ENCODE measurements at places on chromosomes 12 and 14.

GRCh38 chr14:102437997-102438915 is 71.3 kb downstream of the ANKRD9 start:
- DNase-seq = peak; percentile 60

DNA sequence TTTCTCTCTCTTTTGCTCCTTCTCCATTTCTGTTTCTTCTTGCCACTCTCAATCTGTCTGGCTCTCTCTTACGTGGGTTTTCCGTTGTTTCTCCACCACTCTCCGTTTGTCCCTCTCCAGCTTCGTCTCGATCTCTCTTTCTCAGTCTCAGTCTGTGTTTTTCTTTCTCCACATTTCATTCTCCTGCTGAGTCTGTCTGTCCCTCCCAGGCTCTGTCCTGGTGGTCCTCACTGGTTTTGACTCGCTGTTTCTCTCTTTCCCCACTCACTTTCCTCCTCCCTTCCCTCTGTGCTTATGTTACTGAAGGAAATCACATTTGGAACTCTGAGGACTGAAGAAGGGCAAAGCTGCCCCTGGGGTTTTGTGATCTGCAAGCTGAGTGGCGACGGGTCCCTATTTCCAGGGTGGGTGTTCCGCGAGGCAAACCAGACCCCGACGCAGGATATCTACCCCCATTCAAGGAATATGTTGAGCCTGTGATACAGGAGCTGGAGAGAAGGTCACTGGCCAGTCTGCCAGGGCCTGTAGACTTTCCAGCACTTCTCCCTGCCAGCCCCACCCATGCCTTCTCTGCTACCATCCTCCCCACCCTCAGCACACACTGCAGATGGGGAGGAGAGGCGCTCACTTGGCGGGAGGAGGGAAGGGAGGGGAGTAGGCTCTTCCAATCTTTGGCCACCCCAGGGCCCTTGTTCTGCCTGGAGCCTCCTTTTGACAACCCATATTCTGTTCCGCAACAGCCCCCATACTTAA is 102.7 kb upstream of the MAP1LC3B2 start:
- DNase-seq = no peak

GRCh38 chr12:43113616-43114015 is 438.4 kb downstream of the ADAMTS20 start:
- no peak for DNase-seq

- no peak for DNase-seq
These were observed 123.8 kb downstream of the KCNH5 start for GRCh38 chr14:62921466-62921865.

GRCh38 chr14:35405304-35405996 is 901 bp upstream of the NFKBIA start:
- no peak for DNase-seq

DNA sequence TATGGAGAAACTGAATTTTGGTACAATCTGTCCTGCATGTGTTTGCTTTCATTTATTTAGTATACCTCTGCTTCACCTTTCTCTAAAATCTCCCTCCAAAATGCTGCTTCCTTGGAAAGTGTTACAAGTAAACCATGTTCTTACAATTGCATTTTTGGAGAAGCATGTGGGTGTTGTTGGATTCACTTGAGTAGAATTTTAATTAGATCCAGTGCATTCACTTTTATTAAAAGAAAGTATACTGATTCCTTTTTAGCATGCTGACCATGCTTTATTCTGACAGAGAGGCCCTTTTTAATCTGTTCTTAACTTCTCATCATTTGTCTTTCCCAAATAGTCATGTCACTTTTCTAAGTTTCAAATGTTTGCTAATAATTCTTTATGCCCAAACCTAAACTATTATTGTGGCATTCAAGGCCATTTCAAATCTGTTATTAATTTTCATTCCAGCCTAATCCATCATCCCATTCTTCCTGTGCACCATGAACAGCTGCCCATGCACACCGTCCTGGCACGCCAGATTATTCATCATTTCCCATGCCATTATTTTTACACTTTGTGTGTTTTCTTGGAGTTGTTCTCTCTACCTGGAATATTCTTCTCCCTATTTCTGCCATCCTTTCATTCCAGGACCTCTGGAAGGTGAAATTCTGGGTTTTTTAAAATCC is 90.7 kb downstream of the METTL25 start:
- no peak for DNase-seq

DNA sequence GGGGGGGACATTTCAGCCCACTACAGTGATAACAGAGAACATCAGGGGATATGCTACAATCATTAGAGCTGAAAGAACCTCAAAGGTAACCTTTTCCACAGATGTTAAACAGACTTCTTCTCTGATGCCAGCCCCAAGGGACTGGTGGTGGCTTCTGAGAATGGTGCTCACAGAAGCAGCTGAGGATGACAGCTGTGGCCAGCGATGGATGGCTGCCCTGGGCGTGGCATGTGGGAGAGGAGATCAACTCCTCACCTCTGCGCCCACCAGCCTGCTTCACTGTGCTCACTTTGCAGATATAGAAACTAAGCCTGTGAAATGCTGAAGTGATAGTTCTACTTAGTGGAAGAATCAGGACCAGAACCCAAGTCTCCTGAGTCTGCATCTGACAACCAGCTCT is 33.0 kb downstream of the FOXN3 start:
- DNase-seq = no peak

DNA sequence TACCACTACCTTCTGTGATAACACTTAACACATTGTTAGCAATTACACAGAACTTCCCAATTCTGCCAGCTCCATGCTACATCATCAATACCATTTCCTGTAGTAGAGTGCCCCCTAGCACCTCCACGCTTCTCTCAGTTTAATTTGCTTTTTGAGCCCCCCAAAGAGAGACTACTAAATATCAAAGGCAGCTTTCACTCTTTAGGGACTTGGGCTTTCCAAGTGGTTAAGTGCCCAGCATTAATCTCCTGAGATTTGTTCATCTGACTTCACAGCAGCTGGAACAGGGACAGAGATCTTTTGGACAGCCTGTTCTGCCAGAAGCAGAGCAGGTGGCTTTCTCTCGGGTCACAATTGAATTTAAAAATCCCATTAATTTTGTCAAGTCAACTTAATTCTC is 954.9 kb downstream of the DIO2 start:
- DNase-seq = peak; percentile 44

GRCh38 chr12:87020071-87020470 is 763.9 kb upstream of the MGAT4C start:
- no peak for DNase-seq

- DNase-seq = no peak
These were observed 5.4 kb upstream of the NT5DC3 start for GRCh38 chr12:103846415-103846814.

DNA sequence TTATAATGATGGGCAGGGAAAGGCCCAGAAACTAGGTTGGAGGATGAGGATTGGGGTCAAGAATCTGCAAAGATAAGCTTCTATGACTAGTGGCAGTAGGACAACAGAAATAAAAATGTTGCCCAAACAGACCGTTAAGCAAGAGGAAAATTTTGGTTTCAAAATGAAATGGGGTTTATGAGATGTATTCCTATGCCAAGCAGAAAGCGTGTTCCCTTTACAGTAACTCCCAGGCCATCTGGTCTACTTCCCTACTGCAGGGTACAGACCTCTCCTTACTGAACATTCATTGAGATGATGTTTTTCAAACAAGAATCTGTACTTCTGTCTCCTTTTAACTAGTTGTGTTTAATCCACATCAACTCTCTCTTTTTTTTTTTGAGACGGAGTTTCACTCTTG is 20.4 kb upstream of the TMEM229B start:
- DNase-seq = no peak

DNA sequence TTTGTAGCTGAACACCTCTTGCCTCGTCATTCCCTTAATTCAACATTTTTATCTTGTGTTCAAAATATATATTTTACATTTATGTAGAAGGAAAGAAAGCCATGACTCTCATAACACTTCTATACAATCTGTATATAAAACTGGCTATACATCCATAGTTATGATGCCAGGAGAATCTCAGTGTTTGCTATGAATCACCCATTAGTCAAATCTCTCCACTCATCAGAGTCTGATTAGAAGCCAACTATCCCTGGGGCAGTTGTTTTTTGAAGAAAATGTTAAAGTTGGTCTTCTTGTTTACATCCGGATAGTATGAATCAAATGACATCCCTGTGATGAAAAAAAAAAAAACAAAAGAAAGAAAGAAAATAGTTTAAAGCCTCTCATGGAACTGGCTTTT is 503.9 kb downstream of the NELL2 start:
- no peak for DNase-seq

DNA sequence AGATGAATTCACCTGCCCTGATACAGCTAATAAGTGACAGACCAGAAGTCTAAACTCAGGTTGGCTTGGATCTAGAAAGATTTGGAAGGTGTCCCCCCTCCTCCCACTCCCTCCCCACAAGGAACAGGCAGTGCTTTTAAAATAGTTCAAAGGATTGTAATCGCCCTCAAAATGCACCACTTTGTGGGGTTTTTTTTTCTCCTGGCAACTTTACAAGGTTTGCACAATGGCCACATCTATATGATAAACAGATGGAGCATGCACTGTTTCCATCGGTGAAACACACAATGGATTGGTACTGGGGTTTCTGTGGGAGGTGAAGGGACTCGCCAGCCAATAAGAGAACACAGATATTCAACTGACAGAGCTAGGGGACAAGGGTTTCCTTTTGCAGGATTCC is 137.4 kb downstream of the LLPH start:
- no peak for DNase-seq

GRCh38 chr14:59280961-59281360 is 92.5 kb downstream of the DAAM1 start:
- DNase-seq = no peak

DNA sequence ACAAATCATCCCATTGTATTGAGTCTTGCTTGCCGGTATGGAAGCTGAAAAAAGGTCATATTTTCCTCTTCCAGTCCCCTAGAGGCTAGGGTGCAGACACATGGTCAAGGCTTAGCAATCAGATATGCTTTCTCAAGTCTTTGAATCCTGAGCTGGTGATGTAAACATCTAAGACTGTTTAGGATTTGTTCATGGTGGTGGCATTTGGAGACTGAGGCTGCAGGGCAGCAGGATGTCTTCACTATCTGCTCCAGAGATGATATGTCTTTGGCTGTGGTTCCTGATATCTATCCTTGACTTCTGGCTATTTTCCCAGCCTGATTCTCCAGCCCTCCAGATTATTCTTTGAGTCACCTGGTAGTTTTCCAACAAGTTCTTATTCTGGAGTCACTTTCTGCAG is 50.5 kb upstream of the DACT1 start:
- no peak for DNase-seq

DNA sequence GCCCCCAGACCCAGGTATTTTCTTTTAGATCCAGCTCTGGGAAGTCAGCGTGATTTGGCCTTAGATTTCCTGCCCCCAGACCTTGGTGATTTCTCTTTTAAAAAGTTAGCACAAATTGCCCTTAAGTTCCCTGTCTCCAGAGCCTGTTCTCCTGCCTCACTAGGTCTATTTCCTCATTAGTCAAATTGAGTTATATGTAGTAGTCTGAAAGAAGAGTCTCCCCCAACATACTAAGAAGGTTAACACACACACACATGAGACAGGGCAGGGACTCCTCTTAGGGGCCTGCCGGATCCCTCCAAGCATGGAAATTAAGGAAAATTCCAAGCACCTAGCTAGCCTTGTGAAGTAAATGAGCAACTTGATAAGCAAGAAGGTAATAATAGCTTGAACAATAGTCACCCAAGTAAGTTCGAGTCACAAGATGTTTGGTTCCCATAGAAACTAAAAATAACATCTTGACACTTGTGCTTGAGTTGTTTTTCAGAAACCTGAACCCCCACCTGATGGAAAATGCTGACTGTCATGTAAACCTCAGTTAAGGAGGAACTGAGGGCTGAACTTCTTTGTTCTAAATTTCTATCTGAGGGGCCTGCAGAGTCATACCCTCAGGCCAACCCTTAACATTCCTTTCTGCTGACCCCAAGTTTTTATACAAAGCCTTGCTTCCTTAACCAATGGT is 51.6 kb downstream of the CAND1 start:
- no peak for DNase-seq

DNA sequence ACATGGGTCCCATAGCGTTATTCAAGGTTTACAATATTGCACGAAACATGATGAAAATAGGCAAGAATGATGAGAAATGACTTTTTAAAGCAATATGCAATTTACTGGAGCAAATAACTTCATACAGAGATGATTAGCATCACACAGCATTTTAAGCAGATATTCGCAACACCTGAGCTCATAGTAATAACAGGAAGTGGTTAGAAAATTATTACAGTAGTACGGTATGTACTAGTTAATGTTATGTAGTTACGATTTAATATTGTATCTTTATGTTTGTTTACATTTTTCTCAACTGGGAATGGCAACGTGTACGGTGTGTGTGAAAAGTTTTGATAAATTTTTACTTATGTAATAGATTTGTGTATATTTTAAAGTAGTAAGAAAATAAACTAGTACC is 102.6 kb downstream of the OSBPL8 start:
- DNase-seq = no peak

GRCh38 chr14:96631621-96632362 is 129.6 kb downstream of the PAPOLA start:
- DNase-seq = no peak

DNA sequence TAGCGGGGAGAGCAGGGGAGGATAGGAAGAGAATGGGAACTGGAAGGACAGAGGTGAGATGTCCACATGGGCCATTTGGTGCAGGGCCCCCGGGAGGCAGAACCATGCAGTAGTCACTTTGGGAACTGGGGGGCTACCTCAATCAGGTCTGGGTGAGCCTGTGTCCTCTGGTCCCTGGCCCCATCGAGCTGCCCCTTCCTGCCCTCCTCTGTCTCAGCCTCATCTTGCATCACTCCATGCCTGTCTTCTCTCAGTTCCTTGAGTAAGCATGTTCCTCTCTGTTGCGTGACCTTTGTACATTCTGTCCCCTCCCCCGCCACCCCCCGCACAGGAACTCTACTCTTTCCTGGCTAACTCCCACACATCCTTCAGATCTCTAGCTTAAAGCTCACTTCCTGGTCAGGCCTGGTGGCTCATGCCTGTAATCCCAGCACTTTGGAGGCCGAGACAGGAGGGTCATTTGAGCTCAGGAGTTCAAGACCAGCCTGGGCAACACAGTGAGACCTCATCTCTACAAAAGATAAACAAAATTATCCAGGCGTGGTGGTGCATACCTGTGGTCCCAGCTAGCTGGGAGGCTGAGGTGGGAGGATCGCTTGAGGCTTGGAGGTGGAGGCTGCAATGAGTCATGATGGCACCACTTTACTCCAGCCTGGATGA is 23.2 kb downstream of the FOS start:
- no peak for DNase-seq

- DNase-seq = no peak
These were observed 3.1 kb downstream of the PFKM start for GRCh38 chr12:48122065-48122834.

DNA sequence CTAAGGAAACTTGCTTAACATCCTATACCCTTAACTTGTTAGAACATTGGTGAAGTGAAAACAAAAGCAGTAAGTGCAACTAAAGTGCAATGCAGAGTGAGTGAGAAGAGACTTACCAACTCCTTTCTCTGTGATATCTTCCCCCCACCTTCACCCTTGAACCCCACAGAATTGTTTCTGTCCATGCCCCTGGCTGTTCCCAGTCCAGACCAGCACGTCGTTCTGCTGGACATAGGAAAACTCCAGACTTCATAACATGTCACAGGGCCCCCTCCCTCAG is 91.9 kb downstream of the DAD1 start:
- no peak for DNase-seq
